NCI-H146 (cell line): ENCODE measurements at places on chromosomes 5 and 9.

- no peak for DNase-seq
These were observed 120.4 kb upstream of the OSMR start for GRCh38 chr5:38725371-38725865.

DNA sequence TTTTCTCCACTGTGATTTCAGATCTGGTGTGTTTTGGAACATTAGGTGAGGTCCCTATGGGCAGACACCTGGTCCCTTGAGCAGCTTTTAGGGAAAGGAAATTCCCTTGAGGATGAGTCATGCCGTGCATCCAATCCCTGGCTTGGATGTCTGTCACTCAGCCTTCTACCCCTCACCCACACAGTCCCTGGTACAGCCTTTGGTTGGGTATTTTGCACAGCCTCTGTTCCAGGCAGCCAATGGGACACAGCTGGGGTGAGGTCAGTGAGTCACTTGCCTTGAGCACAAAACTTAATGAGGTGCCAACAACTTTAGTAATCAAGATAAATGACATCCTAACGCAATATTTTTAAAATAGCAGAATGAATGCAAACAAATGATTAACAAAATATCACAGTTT, 22.7 kb upstream of the SVEP1 start:
- DNase-seq: no peak

DNA sequence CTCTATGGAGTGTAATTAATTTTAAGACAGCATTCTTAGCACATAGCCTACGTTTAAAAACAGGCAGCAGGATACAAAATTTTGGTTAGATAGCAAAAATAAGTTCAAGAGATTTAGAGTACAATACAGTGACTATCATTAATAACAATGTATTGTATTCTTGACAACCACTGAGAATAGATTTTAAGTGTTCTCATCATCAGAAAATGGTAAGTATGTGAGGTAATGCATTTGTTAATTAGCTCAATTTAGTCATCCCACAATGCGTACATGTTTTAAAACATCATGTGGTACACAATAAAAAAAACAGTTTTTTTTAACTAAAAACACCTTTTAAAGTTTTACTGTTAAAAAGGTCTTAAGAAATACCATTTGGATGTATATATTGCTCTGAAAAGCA, 94.2 kb downstream of the MUSK start:
- DNase-seq: no peak

DNA sequence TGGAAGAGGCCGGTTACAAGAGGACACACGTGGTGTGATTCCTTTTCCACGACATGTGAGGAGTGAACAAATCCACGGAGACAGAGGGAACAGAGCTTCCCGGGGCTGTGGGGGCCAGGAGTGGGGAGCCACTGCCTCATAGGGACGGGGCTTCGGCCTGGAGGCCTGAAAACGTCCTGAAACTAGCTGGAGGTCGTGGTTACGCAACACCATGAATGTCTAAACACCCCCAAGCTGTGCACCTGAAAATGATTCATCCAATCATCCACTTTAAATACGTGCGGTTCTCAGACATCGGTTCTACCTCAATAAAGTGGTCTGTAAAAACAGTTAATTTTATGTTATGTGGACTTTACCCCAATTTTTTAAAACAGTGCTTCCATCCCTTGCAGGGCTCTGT, 65.3 kb upstream of the PPP1R26 start:
- DNase-seq: no peak

DNA sequence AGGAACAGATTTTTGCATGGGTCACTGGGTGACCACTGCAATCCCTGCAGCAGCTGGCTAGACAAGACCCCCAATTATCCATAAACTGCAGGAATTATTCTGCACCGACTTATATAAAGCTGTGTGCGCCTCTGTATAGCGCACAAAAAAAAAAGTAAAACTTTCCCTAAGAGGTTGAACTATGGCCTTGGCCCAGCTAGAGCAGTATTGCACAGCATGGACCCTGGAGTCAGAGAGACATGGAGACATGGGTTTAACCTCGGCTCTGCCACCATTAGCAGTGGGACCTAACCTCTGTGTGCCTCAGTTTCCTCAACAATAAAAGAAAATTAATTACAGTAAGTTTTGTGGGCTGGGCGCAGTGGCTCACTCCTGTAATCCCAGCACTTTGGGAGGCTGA, 17.1 kb upstream of the GRPEL2 start:
- no peak for DNase-seq

- no peak for DNase-seq
These were observed 34.8 kb downstream of the ZNF131 start for GRCh38 chr5:43155394-43156096.

GRCh38 chr9:1913631-1914330, 101.4 kb upstream of the SMARCA2 start:
- DNase-seq: no peak

- DNase-seq: no peak
These were observed 78.7 kb downstream of the XRCC4 start for GRCh38 chr5:83156001-83156400.

- DNase-seq: no peak
These were observed 57.9 kb upstream of the IER5L start for GRCh38 chr9:129235931-129236331.

DNA sequence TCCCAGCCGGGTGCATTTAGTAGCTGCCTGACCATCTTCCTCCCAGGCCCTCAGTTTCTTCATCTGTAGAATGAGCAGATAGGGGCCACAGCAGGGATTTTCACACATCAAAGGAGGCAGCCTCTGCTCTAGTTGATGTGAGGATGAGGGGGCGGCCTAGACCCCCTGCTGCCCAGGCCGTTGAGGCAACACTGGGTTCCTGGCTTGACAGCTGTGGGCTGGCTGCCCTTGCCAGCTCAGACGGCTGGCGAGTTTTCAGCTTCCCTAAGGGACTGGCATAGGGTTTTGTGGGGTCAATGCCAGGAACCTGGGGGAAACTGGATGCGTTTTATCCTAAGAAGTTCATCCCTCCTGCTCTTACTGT, 49.6 kb downstream of the NDST1 start:
- no peak for DNase-seq

DNA sequence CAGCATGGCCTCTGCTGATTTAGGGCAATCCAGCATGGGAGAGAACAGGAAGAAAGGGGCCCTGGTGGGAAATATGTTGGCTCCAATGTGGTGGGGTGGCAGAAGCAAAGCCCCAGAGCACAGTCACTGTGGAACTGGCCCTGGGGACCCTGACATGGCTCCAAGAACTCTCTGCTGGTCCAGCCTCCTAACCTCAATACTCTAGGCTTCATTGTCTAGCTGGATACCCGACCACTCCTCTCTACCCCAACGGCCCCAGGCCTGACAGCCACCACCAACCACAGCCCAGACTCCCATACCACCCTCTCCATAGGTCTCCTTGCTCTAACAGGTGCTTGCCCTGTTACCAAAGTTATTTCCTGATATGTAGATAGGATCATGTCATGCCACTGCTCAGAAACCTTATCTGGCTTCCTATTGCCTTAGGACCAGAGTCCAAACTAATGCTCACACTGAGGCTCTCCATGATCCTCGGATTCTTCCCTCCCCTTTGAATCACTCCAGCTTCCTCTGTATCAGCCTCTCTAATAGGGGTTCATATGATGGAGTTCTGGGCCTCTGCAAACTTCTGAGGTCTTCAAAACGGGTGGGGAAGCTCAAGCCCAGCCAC, 12.9 kb downstream of the ACSL6 start:
- DNase-seq: no peak

GRCh38 chr9:9752722-9753121, 860.1 kb downstream of the PTPRD start:
- peak; percentile 12 for DNase-seq

DNA sequence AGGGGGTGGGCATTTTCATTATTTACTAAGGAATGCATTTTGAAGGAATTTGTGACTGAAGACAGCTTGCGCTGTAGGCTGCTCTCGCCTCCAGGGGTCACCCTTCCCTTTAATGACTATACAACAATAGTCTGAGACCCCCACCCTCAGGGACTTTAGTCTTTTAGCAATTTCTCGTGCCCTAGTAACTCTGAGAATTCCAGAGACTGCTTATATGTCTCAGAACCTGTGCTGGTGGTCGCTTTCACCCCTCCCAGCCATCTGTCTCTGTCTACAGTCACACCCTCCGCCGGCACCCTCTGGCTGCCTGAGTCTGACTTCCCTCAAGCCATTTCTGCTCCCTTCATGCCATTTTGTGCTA, 671.4 kb downstream of the NR2F1-AS1 start:
- DNase-seq: peak; percentile 24

- peak; percentile 81 for DNase-seq
These were observed 156.2 kb downstream of the MELK start for GRCh38 chr9:36728651-36729520.

- DNase-seq: no peak
These were observed 339.5 kb upstream of the ZNF608 start for GRCh38 chr5:125085797-125086505.

GRCh38 chr9:78463750-78464149, 166.8 kb downstream of the PSAT1 start:
- peak; percentile 4 for DNase-seq

GRCh38 chr5:169369130-169369529, 68.2 kb upstream of the SLIT3 start:
- no peak for DNase-seq

DNA sequence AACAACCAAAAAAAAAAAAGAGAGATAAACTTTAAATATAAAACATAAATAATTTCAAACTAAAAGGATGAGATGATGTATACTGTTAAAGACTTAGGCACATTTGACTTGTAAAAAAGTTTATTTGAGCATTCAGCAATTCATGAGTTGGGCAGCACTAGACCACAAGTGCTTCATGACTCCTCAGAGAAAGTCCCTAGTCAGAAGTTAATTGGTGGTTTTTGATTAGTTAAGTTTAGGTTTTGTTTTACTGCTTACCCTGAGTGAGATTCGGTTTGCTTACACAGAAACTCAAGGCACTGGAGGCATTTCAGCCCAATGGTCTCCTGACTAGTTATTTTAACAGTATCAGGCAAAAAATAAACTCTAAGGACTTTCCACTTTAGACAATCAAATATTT, 129.2 kb downstream of the MARCHF11 start:
- DNase-seq: no peak

GRCh38 chr9:37104183-37104889, 16.0 kb upstream of the ZCCHC7 start:
- DNase-seq: no peak

DNA sequence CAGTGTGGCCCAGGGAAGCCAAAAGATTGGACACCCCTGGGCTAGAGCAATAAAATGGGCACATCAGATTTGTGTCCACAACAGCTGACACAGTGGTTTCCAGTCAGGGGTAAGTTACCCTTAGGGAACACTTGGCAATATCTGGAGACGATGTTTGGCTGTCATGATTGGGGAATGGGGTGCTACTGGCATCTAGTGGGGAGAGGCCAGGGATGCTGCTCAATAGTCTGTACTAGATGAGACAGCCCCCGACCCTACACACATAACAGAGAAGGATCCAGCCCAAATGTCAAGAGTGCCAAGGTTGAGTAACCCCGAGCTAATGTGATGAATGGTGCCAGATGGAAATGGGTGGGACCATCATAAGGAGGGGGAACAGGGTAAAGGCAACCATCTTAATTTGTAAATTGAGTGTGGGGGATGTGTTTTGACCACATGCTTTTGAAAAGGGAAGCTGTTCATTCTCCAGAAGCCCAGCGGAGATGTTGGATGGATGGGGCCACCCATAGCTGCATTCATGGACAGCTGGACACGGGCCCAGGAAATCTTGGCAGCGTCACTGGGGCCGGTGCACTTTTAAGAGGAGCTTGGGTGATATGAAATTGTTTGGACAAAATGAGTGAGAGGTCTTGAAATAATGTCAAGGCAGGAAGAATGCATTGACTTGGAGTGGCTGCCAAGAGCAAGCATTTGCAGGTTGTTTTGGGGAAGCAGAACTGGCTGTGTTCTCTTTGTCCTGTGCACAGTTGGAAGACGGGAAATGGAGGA, 33.4 kb downstream of the SYK start:
- DNase-seq: no peak

DNA sequence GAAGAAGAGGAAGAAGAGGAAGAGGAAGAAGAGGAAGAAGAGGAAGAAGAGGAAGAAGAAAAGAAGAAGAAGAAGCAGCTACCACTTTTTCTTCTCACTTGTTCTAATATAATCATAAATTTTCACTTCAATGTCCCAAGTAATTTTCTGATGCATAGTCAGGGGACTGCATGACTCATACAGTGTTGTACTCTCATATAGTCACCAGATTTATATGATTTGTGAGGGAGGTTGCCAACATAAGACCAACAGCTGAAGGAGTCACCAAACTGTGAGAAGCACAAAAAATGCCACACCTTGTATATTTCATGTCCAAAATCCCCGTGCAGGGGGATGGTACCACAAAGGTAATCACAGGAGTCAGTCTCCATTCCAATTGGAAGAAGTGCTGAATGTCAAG, 32.7 kb upstream of the DMRTA1 start:
- DNase-seq: no peak
